T-helper 17 cell (primary cell): ENCODE measurements at places on chromosomes 6 and 20.

GRCh38 chr6:136408204-136408603, 118.6 kb upstream of the BCLAF1 start:
- no peak for DNase-seq

DNA sequence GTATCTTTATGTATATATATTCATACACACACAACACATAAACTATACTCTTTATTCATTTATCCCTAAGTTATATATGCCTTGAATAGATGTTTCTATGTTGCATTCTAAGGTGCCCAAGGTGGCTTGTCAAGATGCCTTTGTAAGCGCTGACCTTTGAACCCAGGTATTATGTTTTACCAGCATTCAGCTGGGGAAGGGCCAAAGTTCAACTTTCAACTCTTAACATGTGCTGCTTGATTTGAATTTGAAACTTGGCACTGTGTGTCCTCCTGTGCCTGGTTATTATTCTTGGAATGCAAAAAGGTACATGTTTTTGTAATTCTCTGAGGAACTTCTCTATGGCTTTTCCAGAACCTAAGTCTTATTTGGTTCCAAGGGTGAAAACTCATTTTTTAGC, 146.5 kb downstream of the EDN1 start:
- DNase-seq, result no peak

DNA sequence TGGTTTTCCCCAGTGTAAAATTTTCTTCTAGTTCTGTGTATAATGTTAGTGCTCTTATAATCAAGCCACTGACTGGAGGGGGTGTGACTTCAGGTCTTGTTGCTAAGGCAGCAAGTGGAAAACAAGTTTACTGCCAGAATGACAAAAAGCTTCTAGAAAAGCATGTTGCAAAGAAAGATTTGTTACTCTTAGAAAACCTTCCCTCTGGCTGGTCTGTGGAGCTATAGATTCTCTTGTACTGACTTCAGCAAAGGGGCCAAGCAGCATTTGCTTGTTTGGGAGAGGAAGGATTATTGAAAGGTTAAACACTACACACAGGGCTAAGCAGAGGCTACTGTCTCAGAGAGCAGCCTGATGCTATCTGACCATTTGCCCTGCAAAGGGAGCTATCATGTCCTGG, 288.8 kb downstream of the BTBD9 start:
- DNase-seq, result no peak

DNA sequence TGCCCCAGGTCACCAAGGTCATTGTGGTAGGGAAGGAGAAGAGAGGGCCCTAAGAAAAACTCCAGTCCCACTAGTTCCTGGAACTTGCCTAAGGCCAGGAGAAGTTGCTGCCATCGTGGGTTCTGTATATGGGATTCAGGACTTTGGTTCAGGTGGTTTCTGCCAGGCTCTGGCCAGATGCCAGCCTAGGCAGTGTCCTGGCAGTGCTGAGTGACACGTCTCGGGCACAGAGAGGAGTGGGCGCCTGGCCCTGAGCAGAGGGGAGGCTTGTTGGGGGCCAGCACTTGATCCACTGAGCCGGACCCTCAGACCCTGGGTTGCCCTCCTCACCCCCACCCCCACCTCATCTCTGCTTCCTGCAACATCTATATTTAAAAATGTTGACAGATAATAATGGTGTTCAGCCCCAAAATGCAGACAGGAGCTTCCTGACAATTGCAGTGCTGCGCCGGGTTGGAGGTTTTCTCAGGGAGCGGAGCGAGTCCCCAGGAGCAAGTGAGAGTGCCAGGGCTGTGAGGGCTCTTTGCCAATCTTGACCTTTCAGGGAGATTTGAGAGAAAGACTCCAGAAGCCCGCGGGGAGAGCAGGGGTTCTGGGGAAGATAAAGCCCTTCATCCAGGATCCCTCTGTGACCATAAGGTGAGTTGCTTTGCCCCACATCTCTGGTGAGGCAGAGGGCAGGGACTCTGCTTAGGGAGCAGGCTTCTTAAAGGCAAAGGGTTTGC, 71.9 kb downstream of the PHACTR3 start:
- no peak for DNase-seq

GRCh38 chr20:44810391-44811149, at the start of gene RIMS4:
TSS of gene RIMS4 (minus strand) at chr20:44810546. CDS start at chr20:44810271, 275 bp downstream.
- no peak for DNase-seq

DNA sequence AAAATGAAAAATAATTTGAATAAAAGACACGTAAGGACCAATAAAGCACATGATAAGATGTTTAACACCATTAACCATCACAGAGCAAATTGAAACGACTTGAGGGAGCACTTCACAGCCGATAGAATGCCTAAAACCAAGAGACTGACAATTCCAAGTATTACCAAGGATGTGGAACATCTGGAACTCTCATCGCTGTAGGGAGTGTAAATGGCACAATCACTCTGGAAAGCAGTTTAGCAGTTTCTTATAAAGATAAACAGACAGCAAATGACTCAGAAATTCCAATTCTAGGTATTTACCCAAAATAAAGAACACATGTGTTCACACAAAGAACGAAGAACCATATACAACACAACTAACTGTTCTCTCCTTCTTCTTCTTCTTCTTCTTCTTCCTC, 8.5 kb upstream of the UBD start:
- DNase-seq, result no peak
